Foreskin keratinocyte (primary cell): ENCODE measurements at places on chromosomes 12 and 14. TPM values are rescaled to one million over a fixed set of nuclear protein-coding genes. Genes with fewer than 3 reads are reported as not detected.

- DNase-seq = peak; percentile 62
Observed at GRCh38 chr12:124551268-124552144, 15.9 kb downstream of the NCOR2 start.

The NOVA1 gene
- total RNA-seq = 0.03 and 0.28 TPM in 2 replicates

DNA sequence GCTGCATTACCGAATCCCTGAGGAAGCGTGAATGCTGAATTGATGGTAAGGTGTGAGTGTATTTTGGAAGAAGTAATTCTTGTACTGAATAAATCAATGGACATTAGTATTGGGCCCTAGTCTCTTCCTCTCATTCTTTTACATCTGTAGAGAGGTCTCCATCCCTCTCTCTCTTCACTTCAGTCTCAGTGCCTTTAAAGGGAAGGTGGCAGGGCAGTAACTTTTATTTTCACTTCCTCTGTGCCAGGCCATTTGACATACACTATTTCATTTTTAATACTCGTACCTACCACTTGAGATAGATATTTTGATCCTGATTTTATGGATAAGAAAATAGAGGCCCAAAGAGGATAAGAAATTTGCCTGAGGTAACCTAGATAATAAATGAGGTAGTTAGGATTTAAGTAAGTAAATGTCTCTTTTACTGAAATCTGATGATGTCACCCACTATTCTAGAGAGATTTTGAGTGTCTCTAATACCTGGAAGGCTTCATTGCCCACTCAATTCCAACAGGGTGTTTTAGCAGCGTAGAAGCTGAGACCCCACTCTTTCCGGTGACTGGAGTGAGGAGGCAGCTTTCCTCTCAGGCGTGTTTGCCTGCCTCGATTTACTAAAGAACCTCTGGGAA is 177.9 kb upstream of the PRICKLE1 start:
- no peak for DNase-seq

- DNase-seq = no peak
Observed at GRCh38 chr14:99570544-99571302, 33.3 kb downstream of the CCDC85C start.

GRCh38 chr12:42793166-42793565 is 203.6 kb upstream of the PRICKLE1 start:
- DNase-seq = no peak

- no peak for DNase-seq
Observed at GRCh38 chr12:7642876-7643309, 22.8 kb downstream of the APOBEC1 start.

DNA sequence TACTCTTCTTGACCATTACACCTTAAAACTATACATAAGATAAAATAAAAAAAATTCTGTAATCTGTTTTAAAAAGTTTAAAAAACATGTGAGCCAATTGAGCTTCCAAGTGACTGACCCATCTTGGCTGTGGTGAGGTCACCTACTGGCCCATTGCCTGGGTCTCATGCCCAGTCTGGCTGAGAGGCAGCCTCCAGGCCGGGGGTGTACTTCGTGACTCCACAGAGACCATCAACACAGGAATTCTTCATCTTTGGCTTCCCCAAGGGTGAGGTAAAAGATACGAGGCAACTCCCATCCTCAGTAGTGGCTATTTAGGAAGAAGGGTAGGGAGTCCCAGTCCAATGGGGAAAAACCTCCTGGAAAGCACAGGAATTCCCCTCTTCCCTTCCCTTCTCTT is 113.2 kb downstream of the APAF1 start:
- no peak for DNase-seq

DNA sequence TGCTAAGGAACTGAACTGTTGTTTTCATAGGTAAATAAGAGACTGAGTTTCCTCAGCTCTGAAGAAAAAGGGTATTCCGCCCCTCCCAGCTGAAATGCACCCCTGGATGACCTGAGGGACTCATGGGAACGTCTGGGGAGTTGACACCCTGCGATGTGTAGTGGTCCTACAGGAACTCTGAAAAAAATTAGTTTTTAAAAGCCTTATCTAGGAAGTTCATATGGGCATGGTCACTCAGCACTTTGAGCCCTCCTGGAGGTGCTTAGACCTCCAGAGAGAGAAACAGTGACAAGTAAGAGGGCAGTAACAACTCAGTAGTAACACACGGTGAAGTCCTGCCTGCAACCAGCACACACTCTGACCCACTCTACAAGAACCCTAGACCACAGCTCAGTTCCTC is 91.2 kb upstream of the CNOT2 start:
- no peak for DNase-seq

The GPR162 gene
- 0.14 and 0.21 TPM in 2 replicates for total RNA-seq

GRCh38 chr14:69708586-69709560 is 58.1 kb upstream of the SRSF5 start:
- no peak for DNase-seq

DNA sequence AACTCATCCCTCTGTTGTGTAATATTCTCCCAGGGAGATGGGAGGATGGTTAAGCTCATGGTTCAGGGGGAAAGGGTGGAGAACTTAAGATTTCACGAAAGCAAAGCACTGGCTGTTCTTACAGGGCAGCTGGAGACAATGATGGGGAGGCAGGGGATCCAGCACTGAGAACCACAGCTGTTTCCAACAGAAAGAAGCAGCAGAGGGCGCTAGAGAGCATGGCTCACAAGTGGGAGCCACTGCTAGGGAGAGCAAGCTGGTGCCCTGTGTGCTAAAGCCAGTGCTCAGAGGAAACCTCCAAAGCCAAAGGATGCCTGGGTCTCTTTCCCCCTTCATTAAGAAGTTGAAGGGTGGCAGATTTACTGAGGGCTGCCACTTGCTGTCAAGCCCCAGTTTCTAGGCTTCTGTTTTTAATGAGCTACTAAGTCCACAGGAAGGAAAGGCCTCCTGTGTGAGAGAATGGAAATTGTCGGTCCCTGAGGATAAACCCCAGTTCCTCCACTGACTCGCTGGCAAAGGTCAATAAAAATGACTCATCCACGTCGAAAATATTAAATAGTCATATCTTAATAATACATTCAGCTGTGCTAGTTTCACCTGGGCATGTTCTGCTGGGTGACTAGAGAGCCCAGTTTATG is 199.7 kb downstream of the ANO2 start:
- DNase-seq = peak; percentile 17

The SLC15A4 gene
- total RNA-seq = 25.9 and 29.0 TPM in 2 replicates

- DNase-seq = no peak
Observed at GRCh38 chr12:54879150-54879549, 24.8 kb downstream of the MUCL1 start.

The SLC8A3 gene
- 0.04 TPM in 1 of 2 replicates, not detected in the other for total RNA-seq

DNA sequence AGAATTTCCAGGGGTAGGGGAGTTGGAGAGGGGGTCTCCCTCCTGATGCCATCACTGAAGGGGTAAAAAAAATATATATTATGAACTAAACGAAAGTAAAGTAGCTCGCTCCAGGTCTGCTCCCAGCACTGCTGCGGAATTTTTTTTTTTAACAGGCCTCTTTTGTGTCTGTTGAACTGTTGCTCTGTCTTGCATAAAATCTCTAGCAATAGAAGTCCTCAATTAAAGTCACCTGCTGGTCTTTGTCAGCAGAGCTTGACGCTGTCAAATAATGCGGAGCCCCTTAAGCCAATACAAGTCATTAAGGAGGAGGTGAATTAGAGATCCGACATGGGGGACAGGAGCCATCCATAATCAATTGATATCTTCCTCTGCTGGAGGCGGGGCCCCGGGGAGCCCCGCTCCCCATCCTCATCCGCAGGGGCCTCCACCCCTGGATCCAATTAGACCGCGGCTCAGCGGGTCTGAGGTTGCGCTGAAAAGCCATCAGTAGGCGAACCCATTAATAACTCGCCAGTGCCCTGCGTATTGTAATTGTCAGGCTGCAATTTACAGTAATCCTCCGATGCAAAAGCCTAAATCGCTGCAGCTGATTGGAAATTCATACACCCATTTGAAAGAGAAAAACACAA is 85.6 kb downstream of the DICER1 start:
- no peak for DNase-seq

DNA sequence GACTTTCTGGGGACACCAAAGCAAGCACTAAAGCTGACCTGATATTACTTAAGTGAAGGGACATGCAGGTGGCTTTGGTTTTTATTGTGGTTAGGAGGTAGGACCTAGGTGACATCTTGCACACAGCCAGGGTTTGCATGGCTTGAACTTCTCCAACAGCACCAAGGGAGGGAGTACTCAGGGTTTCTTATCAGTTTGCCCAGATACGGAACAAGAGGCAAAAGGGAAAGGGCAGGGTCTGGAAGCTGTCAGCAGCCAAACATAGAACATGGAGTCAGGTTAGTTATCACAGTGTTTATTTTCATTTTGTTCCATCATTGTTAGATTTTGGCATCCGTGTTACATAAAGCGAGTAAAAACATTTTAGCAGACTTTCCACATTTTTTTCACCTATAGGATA is 186.3 kb upstream of the CLEC14A start:
- DNase-seq = no peak

DNA sequence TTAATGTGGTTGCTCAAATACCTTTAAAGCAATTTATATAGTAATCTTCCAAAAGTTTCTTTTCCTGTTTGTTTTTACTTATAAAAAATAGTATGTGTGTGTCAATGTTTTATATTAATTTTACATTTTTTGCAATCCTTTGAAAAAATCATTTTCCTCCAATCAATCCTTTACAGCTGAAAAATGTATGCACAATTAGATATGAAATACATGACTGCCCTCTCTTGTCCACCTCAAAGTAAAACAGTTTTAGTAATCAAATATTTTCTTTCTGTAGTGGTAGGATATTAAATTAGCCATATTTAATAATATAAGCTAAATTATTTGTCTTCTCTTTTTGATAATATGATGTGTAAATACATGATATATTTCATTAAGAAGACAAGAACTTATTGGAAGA is 269.9 kb downstream of the ADAMTS20 start:
- DNase-seq = peak; percentile 24

The LRRC43 gene
- 0.28 and 0.61 TPM in 2 replicates for total RNA-seq

GRCh38 chr12:78931466-78931990 is 67.0 kb downstream of the SYT1 start:
- DNase-seq = no peak

DNA sequence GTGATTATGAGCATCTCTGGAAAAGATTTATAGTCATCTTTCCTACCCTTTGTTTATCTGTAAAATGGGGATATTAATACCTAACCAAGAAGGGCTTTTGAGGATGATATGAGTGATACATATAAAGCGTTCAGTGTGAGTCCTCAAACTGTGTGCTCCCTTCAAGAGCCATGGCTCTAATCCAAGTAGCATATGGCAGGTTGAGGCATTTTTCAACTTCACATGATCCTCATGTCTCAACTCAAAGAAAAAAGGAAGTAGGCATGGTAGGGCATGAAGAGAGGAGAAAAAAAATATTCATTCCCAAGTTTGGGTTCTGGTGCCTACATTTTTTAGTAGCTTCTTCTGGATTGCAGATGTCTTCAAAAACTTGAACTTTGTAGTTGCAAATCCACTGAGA is 286.3 kb upstream of the ATP2B1 start:
- DNase-seq = no peak

The P3H3 gene
- 33.4 and 35.0 TPM in 2 replicates for total RNA-seq

DNA sequence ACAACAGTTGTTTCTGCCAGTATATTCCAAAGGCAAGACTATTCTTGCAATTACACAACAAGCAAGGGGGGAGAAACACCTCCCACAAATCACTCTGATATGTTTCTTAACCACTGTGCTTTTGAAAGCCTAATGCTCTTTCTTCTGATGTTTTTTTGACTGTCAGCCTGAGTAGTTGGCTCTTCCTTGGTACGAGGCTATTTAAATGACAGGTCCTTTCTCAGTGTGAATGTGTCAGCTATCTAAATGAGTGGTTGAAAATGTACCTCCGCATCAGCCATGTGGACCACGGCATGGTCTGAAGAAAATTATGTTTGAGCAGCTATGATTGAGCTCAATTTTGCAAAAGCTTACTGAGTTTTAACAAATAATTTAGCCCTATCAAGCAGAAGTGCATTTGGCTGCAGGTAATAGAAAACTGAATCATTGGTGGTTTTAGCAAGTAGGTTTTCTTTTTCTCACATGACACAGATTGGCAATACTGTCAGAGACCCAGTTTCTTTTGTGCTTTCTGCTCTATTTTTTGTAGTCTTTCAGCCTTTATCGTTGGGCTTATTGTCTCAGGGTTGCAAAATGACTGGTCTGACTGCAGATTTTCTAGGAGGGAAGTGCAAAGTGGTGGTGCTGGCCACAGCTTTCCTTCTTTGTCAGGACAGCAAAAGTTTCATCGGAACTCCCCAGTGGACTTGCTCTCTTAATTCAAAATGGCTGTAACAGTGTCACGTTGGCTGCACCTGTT is 162.8 kb downstream of the RGS6 start:
- no peak for DNase-seq

- DNase-seq = no peak
Observed at GRCh38 chr12:20320552-20320951, 47.8 kb upstream of the PDE3A start.

The ACOT4 gene
- 1.1 and 1.2 TPM in 2 replicates for total RNA-seq

DNA sequence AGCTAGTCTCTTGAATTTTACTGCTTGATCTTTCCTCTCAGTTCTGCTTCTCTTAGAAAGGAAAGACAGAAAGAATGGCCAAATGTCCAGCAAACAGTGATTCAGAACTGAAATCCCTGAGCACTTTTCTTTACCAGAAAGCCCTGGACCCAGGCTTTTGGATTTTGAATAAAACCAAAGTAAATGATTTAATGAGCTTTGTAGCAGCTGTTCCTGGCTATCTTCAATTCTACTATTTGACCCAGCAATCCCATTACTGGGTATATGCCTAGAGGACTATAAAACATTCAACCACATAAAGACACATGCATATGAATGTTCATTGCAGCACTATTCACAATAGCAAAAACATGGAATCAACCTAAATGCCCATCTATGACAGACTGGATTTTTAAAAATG is 187.2 kb downstream of the PRKD1 start:
- DNase-seq = no peak

GRCh38 chr12:86634456-86635410 is 378.5 kb upstream of the MGAT4C start:
- DNase-seq = peak; percentile 4

GRCh38 chr12:44307506-44308168 is 471.8 kb downstream of the TMEM117 start:
- DNase-seq = no peak

DNA sequence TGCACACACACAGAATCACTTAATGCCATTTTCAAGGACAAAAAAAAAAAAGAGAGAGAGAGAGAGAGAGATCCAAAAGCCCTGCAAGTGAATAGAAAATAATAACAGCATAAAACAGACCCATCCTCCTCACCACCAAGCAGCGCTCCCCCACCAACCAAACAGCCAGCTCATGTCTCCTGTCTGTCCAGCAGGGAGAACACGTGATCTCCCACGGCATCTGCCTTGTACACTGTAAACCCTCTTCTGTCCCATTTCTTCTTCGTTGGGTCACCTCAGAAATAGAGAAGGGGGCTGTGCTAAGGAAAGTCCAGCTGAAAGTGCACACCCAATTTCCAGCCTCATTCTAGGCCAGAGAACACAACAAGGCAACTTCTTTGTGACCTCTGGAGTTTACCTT is 222.5 kb downstream of the EXOC5 start:
- DNase-seq = no peak

The AQP2 gene
- not detected in 2 replicates for total RNA-seq

The KRT79 gene
- not detected in 2 replicates for total RNA-seq
